ENCODE measurements at places on chromosomes 4 and X.

GRCh38 chr4:73544620-73545019 is 63.1 kb downstream of the AFM start:
- DNase-seq: no peak

- DNase-seq: no peak
Observed at GRCh38 chr4:169032194-169032593, 22.1 kb upstream of the CBR4 start.

- DNase-seq: no peak
Observed at GRCh38 chr4:153469031-153469430, 2.9 kb downstream of the TMEM131L start.

DNA sequence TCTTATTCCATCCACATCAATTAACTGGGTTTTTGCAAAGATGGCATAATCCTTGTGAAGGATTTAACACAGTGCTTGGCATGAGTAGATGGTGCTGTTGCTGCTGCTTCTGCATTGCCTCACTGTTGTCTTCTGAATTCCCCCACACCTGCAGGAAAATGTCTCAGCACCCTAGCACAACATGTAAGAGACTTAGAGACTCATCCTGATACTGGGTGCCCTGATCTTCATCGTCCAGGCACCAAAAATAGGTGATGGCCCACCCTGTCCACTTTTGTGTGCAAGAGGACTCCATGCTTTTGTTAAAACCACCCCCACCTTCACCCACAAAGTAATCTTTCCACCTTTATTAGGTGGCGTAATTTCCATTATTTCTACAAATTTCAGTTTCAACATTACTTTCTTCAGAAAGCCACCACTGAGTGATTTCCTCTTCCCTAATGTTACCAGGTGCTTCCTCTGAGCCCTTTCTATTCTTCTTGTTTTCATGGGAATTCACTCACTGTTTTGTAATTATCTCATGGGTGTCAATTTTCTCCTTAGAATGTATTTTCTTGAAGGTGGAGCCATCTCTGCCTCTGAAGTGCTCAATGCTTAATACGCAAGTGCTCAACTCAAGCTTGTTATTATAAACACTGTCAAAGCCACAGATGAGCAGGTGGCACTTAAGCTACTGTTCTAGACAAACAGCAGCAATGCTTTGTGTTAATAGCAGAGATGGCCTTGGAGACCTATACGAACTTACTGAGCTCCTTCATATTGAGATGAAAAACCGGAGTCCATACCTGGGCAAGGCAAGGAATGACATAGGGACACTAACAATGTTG is 89.5 kb downstream of the HS3ST1 start:
- DNase-seq: no peak

GRCh38 chrX:129723511-129723910 is 15.3 kb upstream of the XPNPEP2 start:
- no peak for DNase-seq

- no peak for DNase-seq
Observed at GRCh38 chr4:10107111-10108091, 9.2 kb downstream of the WDR1 start.

DNA sequence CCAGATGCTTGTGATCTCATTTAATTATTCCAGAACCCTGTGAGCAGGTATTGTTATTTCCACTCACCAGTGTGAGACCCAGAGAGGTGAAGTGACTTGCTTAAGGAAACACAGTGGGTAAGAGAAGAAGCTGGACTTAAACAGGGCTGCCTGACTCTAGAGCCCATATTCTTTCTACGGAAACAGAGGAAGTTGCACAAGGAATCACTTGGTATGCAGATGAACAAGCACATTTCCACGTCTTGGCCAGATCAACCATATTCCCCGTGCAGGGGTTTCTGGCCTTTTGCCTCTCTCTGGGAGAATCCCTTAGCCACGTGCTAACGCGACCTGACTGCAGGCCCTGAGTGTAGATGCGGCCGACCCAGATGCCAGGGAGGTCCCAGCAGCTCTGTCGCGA is 195.5 kb upstream of the ATP6AP2 start:
- peak; percentile 53 for DNase-seq

GRCh38 chr4:138693526-138693925 is 322.1 kb upstream of the NOCT start:
- no peak for DNase-seq

- no peak for DNase-seq
Observed at GRCh38 chr4:106297245-106298035, 18.6 kb downstream of the TBCK start.

GRCh38 chr4:173192375-173193162 is 24.0 kb downstream of the GALNT7 start:
- peak; percentile 30 for DNase-seq

- DNase-seq: no peak
Observed at GRCh38 chr4:138816875-138817274, 198.7 kb upstream of the NOCT start.

DNA sequence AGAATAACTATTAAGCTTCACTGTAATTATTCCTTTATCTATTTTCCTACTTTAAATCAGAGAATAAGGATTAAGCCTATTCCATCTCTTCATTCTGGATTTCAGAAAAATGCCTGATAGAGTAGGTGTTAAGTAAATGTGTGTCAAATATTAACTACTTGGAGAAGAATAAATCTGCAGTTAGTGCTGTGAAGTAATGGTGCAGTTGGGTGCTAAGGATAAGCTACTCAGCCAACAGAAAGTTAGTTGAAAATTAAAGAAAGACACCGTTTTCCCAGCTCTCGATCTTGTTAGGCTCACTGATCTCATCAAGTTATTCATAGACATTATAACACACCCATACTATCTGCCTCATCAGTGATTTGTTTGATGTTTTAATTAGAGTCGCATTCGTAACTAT is 7.1 kb downstream of the PF4V1 start:
- DNase-seq: no peak

DNA sequence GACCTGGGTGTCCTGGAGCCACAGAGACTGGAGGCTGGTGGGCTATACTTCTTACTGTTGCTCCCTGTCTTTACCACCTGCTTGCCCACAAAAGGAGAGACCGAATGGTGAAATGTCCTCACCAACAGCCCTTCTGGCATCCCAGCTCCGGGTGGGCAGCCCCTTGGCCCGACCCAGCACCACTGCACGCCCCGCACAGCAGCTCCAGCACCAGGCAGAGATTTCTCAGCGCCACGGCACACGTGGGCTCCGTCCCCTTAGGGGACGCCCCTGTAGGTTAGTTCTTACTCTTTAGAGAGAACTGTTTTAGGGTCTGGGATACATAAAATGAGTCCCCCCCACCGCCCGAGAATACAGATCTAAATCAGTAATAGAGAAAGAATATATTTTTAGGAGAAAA is 158.4 kb upstream of the MAB21L2 start:
- no peak for DNase-seq

- DNase-seq: no peak
Observed at GRCh38 chr4:120443116-120443515, 376.5 kb upstream of the MAD2L1 start.

- DNase-seq: no peak
Observed at GRCh38 chr4:127103681-127104115, 529.1 kb upstream of the INTU start.

GRCh38 chr4:66062921-66063320 is 392.6 kb upstream of the EPHA5 start:
- DNase-seq: no peak

GRCh38 chr4:36863601-36864000 is 380.9 kb upstream of the NWD2 start:
- DNase-seq: no peak

GRCh38 chrX:14903891-14904290 is 30.7 kb downstream of the MOSPD2 start:
- no peak for DNase-seq

- no peak for DNase-seq
Observed at GRCh38 chr4:152892974-152893373, 43.1 kb upstream of the FHDC1 start.

GRCh38 chr4:80613470-80613869 is 277.9 kb downstream of the CFAP299 start:
- no peak for DNase-seq

GRCh38 chrX:45714866-45715265 is 514.2 kb upstream of the DIPK2B start:
- peak; percentile 30 for DNase-seq

GRCh38 chr4:829291-829690 is 3.4 kb upstream of the CPLX1 start:
- no peak for DNase-seq

DNA sequence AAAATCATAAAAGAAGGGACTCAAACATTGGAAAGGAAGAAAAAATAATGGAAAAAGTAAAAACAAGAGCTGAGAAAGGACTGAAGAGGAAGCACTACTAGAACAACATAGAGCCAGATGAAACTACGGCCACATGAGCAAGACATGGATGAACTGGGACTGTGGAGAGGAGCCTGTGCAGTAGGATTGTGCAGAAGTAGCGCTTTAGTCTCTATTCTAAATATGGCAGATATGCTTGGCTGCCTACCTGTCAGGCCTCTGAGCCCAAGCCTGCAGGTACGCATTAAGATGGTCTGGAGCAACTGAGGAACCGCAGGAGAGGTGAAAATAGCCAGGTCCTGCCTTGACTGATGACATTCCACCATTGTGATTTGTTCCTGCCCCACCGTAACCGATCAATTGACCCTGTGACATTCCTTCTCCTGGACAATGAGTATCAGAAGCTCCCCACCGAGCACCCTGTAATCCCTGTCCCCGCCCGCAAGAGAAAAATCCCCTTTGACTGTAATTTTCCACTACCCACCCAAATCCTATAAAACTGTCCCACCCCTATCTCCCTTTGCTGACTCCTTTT is 154.3 kb downstream of the CAMK2D start:
- no peak for DNase-seq

DNA sequence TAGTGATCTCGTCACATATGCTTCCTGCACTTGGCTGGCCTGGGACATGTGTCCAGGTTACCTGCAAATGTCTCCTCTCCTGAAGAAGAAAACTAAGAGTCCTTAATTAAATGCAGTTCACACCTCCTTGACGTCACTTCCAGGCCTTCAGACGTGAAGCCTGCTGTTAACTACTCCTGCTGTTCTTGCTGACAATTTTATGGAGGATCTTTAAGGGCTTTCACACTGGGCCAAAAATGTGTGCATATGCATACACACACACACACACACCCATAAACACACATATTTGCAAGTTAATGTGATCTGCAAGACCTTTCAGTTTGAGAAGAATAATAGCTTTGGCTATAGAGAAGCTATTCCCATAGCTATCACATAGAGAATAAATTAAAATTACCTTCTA is 267.9 kb downstream of the AFF2 start:
- no peak for DNase-seq

GRCh38 chr4:112704991-112705845 is 68.3 kb downstream of the LARP7 start:
- no peak for DNase-seq

DNA sequence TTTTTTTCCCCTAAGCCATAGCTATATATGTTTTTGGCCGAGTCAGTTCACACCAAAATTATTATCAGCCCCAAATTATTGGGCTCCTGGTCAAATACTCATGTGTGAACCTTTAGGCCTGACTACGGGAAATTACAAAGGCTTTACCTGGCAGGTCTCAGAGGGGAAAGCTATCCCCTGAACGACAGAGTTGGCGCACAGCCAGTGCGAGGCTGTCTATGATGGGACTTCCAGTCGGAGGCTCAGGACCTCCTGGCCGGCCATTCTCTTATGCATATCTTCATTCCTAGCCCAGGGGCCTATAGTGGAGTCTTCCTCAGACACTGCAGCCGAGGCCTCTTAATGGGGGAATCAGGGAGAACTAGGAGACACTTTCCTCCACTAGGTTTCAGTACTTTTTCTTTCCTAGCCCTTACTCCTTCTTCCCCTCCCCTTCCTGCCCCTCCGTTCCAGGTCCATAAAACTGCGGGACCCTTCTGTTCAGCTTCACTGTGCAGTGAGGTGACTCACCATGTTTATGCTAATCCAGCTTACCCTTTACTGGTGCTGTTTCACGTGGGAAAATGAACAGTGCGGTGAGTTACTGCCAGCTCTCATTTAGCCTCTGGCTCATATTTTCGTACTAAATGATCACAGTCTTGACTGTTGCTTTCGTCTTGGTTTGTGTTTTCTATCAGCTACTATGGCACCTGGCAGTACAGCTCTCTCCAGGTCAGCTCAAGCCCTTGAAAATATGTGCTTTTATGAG is 533.9 kb downstream of the FSTL5 start:
- DNase-seq: no peak

GRCh38 chr4:87375719-87376291 is 15.2 kb downstream of the HSD17B11 start:
- peak; percentile 65 for DNase-seq

GRCh38 chrX:1244164-1245076 is 24.2 kb upstream of the CSF2RA start:
- peak; percentile 63 for DNase-seq

DNA sequence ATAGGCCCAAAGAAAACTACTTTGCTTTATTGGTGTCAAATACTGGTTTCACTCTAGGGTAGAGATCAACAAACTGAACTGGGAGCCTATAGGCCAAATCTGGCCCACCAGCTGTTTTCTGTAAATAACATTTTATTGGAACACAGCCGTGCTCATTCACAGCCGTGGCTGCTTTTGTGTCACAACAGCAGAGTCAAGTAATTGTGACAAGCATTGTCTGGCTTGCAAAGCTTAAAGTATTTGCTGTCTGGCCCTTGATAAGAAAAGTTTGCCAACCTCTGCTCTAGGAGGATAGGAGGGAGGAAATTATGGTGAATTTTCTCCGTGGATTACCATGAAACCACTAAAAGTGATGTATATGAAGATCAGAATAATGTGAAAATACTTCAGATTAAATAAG is 53.4 kb downstream of the GPAT3 start:
- DNase-seq: no peak

DNA sequence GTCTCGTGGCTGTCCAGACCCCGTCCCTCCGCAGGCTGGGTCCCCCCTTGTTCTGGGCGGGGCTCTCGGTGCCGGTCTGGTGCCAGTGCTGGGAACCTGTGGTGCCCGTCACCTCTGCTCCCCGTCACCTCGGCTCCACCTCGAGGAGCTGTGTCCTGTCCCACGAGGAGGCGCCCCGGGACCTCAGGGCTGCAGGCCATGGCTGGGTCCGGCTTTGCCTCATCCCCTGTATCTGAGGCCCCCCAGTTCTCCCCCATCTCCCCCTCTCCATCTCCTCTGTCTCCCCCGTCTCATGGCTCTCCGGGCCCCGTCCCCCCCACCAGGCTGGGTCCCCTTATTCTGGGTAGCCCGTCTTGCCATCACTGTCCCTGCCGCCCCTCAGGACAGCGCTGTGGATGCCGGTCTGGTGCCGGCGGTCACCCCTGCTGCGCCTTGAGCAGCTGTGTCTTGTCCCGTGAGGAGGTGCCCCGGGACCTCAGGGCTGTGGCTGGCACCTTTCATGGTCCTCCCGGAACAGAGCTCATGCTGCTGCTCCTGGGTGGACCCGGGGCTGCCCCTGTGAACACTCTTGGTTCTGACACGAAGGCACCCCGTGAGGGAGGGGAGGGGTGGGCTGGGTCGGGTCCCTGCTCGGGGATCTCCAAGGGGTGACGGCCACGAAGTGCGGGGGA is 13.4 kb upstream of the GTPBP6 start:
- no peak for DNase-seq

- DNase-seq: peak; percentile 40
Observed at GRCh38 chr4:26723216-26723615, 137.4 kb upstream of the STIM2 start.

DNA sequence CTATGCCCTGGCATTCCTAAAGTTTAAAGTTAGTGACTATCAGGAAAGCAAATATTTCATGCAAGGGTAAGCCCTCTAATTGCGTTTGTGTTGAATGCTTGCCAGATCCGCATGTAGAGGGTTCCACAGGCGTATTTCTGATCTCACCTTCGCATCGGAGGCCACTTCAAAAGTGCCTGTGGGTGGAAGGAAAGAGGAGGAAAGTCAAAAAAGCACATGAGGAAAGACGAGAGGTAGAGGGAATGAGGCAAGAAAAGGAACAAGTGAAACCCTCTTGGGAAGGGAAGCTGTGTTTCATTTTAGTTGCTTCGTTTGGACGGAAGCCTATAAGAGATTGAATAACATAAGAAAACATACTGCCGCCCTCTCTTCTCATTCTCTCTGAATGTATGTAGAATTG is 628.8 kb downstream of the SPRY1 start:
- DNase-seq: no peak

Measured in NB4 (cell line).